ENCODE measurements at places on chromosomes 2 and 18.

DNA sequence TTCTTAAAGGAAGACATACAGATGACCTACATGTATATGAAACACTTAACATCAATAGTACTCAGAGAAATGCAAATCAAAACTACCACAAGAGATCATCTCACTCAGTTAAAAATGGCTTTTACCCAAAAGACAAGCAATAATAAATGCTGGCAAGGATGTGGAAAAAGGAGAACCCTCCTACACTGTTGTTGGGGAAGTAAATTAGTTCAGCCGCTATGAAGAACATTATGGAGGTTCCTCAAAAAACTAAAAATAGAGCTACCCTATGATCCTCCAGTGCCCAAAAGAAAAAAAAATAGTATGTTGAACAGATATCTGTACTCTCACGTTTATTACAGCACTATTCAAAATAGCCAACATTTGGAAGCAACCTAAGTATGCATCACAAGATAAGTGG, 1579.4 kb upstream of the TMEFF2 start:
- no peak for DNase-seq

DNA sequence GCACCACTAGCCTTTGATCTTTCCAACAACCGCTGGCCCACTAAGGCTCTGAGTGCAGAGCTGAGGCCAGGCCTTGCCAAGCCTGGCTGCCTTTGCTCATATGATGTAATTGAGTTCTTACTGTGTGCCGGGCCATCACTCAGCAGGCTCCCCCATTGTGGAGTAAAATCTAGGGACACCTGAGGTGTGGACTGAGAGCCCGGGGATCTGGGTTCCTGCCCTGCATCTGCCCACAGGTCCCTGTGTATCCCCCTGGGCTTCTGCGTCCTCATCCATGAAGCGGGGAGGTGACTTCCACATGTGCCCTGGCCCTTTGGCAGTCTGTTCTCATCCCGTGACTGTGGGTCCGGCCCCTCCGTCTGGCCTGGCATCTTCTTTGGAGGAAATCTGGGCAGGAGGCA, 33.8 kb downstream of the GREB1 start:
- no peak for DNase-seq

- no peak for DNase-seq
These were observed 250.9 kb downstream of the DCDC2C start for GRCh38 chr2:3954261-3954660.

DNA sequence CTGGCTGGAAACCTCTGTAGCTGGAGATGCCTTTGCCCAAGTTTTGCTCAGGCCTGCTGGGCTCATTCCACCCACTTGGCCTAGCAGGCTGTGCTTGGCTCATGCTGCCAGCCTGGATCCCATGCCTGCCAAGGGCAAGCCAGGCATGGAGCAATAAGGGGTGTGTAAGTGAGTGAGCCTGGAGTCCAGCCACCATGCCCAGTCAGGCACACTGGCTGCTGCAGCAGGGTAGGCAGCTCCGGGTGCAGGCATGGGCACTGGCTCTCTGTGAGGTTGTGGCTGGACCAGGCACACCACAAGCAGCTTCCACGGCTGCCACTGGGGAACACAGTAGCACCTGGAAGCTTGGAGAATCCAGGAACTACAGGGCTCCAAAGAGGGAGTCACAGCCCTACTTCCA, 147.7 kb upstream of the HS6ST1 start:
- no peak for DNase-seq

- no peak for DNase-seq
These were observed 402.9 kb downstream of the ERBB4 start for GRCh38 chr2:212135739-212136138.
